DMS 273 treated with DMSO at 0.1 percent for 48 hours (cell line): ENCODE measurements at places on chromosomes 1 and 21.

DNA sequence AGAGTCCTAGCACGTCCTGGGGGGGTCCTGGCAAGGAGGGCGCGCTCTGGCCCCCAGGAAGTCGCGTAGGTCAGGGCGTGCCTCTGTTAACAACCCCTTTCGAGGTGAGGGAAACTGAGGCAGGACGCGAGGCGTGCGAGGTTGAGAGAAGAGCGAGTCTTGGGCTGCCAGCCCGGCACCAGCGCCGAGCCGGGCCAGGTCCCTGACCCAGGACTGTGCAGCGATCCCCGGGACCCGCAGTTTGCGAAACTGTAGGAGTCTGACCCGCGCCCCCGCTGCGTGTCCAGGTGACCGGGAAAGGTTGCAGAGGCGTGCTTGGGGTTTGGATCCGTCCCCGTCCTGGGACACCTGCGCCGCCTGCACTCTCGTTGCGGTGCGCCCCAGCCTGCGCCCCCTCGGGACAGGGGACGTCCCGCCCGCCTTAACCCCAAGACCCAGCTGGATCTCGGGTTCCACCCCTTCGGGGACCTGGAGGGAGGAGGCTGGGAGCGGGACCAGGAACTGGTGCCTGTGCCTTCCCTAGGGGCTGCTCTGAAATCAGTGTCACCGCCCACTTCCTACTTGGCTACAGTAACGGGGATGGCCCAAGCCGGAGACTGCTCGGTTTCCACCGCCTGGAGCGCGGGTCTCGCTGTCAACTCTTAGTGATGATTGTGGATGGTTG, 493 bp downstream of the DISC1 start:
- peak; percentile 16 for DNase-seq

DNA sequence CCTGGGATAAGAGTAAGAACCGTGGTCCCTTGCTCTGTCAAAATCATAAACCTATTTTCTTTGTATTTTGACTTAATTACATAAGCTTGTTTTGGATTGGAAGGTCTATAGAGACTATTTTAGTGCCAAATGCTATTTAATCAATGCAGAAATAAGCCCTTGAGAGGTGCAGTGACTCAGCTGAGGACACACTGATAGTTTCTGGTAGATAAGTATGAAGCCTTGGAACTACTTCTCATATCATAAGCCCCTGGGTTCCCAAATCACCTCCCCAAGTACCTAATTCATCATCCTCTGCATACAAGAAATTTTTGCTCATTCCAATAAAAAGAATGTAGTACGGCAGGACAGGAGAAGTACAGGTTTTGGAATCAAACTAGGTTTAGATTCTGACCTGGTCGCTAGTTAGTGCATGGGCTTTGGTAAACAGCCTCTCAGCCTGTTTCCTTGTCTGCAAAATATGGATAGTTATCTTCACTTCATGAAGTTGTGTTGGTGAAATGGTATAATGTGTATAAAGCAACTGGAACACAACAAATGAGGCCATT, 3.3 kb upstream of the CD55 start:
- no peak for DNase-seq

- no peak for DNase-seq
Observed at GRCh38 chr1:81409780-81410274, 390.9 kb upstream of the ADGRL2 start.

- no peak for DNase-seq
Observed at GRCh38 chr1:2499986-2500596, 24.0 kb downstream of the PLCH2 start.

GRCh38 chr1:8412183-8412831, 94.4 kb downstream of the SLC45A1 start:
- no peak for DNase-seq

DNA sequence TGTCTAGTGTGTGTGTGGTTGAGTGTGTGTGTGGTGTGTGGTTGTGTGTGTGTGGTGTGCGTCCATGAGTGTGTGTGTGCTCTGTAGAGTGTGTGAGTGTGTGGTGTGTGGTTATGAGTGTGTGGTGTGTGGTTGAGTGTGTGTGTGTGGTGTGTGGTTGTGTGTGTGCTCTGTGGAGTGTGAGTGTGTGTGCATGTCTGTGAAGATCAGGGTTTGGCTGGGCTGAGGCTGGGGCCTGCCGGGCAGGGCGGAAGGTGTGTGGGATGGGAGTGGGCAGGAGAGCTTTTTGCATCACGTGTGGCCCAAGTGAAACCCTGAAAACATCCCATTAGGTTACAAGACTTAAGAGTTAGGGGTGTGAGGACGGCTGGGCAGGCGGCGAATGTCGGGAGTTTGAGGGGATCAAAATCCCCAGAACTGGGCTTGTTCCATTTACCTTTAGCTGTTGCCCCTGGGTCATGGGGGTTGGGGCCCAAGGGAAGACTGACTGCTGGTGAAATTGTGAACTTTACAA, 2.9 kb upstream of the FCMR start:
- DNase-seq: no peak

DNA sequence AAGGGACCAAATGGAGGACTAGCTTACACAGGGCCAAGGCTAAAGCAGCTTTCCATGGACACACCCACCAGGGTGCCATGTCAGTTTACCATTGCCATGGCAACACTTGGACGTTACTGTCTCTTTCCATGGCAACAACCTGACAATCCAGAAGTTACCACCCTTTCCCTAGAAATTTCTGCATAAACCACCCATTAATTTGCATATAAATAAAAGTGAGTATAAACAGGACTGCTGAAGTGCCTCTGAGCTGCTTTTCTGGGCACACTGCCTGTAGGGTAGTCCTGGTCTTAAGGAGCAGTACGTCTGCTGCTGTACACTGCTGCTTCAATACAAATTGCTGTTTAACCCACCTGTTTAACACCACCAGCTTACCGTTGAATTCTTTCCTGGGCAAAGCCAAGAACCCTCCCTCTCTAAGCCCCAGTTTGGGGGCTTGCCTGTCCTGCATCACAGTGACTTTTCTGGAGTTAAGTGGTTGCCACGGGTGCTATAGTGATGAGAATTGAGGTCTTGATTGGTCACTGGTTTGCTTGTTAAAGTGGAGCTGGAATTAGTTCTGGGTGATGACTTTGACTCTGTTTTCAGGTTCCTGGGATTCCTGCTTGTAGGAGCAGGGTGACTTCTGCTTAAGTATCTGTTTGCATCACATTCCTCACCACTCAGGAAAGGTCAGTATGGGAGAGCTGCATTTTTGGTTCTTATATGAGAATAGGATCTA, 83.2 kb downstream of the CLDN17 start:
- DNase-seq: no peak

DNA sequence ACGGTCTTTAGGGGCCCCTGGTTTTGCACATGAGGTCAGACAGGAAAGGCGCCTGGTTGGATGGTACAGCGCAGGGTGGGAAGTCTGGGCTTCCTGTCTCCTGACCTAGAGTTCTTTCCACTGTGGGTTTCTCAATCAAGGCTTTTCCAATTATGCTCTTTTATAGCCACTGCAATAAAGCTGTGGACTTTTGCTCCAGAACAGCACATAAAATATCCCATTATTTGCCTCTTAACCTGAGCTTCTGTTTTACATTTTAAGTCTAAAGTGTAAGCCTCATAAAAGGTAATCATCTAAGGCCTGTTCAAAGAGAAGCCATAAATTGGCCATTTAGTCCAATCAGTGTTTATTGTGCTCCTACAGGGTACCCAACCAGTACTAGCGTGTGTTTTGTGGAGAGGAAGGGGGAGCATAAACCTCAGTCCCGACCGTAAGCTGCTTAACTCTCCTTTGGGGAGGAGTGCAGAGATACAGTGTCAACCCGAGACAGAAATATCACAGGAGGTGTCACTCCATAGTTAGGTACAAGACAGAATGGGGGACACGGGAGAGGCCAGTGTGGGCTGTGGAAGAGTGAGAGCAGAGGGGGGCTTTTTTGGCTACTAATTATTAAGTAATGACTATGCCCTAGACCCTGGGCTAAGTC, 270.0 kb downstream of the TRABD2B start:
- no peak for DNase-seq

DNA sequence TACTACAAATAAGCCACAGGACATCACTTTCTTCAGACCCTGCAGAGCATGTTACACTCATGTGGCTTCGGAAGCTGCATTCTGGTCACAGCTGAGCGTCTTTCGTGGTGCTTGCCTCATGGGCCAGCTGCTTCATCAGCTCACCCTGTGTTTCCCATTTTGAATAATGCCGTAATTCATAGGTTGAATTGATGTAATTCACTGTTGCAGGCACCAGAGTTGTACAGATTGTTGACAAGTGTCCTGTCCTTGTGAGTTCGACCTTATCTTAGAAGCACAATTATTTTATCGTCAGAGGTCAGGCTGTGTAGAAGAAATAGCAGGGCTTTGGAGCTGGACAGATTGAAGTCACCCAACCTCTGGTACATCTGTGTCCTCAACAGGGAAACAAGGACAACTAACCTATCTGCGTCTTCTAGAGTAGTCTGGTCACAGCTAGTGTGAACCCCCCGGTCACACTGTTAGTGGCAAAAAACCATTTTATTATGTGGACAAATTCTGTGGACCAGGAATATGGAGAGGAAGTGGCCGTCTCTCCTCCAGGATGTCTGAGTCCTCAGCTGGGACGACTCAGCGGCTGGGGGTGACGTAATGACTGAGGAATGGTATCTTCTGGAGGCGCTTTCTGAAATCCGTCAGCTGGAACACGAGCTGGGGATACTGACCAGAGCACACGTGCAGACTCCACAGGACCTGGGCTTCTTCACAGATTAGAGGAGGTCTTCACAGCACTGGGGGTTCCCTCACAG, 17.8 kb downstream of the PKNOX1 start:
- DNase-seq: no peak

DNA sequence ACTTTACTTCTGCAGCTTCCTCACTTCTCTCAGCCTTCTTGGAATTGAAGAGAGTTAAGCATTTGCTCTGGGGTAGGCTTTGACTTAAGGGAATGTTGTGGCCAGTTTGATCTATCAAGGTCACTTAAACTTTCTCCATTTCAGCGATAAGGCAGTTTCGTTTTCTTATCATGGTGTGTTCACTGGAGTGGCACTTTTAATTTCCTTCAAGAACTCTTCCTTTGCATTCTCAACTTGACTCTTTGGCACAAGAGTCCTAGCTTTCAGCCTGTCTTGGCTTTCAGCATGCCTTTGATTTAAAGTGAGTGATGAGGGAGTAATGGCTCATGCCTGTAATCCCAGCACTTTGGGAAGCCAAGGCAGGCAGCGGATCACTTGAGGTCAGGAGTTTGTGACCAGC, 38.7 kb downstream of the HS2ST1 start:
- DNase-seq: no peak

GRCh38 chr21:36077758-36078157, 7.9 kb downstream of the CBR1 start:
- DNase-seq: no peak

DNA sequence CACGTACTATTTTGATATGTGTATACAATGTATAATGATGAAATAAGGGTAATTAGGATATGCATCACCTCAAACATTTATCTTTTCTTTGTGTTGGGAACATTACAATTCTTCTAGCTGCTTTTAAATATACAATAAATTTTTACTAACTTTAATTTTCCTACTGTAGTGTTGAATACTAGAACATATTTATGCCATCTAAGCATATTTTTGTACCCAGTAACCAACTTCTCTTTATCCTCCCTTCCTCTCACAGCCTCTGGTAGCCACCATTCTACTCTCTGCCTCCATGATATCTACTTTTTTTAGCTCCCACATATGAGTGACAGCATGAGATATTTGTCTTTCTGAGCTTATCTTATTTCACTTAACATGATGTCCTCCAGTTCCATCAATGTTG, 468.0 kb downstream of the COL11A1 start:
- no peak for DNase-seq

GRCh38 chr1:44908427-44908826, 65.4 kb upstream of the PTCH2 start:
- DNase-seq: no peak

- no peak for DNase-seq
Observed at GRCh38 chr1:149978547-149979023, 31.9 kb downstream of the OTUD7B start.

DNA sequence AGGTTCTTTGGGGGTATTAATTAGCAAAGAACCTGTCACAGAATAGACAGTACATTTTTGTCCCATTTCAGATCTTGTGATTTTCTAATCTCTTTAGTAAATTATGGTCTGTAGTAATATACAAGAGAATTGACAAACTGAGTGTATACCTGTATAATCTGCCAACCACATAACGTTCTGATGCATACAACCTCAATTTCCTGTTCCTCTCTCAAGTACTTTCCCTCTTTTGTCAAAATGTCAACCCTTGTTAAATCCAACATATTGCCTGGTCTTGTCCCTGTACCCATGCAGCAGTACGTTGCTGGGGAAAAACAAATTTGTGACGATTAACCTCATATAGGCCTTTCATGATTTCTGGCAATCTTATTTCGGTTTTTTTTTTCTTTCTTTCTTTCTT, 1.1 kb downstream of the ARV1 start:
- DNase-seq: no peak

DNA sequence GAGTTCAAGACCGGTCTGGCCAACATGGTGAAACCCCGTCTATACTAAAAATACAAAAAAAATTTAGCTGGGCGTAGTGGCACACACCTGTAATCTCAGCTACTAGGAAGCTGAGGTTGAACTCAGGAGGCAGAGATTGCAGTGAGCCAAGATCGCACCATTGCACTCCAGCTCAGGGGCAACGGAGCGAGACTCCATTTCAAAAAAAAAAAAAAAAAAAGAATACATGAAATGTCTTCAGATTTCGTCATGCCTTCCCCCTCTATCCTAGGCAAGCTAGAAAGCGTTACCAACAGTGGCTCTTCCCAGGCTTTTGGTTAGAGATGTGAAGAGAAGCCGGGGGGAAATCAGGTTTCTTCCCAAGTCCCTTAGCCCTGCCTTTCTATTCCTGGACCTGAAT, 3.6 kb downstream of the TFF1 start:
- DNase-seq: no peak

DNA sequence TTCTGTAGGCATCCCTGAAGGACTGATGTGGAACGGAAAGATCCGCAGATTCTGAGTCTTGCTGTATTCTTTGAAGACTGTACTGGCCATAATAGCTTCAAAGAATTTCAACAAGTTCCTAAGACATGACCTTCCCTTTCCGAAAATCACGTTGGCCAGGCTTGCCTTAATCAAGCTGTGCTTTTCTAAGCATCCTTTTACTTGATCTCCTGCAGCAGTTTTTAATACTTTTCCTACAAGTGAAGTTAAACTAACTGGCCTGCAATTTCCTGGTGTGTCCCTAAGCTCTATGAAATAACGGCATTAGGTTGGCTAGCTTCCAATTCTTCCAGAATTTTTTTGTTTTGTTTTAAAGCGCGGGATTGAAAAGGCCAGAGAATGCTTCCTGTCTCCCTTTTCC, 40.3 kb downstream of the SPAG17 start:
- no peak for DNase-seq
